ENCODE measurements at places on chromosomes 12 and 14. TPM values are rescaled to one million over a fixed set of nuclear protein-coding genes. Genes with fewer than 3 reads are reported as not detected.

DNA sequence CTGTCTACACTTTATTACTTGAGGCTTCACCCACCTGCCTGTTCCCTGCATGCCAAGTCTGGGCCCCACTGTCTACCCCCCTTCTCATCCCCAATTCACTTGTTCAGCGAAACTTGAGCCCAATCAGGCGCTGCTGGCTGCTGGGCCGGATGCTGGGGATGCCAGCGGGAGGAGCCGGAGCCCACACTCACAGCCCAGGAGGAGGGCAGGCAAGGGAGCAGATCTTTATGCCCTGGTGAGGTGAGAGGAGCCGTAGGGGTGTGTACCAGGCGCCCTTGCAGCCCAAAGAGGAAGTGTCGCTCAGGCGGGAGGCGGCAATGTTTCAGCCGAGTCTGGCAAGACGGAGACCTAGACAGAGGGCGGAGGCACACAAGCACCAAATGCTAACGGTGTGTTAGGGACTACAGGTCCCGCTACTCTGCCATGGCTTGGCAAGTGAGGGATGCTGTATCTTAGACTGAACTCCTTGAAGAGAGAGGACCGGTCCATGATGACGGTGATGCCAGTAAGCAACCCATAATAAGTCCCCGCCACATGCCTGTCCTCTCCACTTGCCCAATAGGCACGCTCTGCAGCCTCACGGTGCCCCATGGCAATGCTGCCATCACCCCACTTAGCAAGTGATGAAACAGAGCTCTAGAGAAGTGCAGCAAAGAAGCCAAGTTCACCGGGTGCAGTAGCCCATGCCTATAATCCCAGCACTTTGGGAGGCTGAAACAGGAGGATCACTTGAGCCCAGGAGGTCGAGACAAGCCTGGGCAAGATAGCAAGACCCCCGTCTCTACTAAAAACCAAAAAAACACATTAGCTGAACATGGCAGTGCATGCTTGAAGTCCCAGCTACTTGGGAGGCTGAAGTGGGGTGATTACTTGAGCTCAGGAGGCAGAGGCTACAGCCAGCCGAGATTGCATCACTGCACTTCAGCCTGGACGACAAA is 41.6 kb downstream of the LRRC74A start:
- no peak for DNase-seq

PNP gene
- polyA plus RNA-seq: 56.1 TPM

LRRC10 gene
- not detected for polyA plus RNA-seq

TAS2R19 gene
- 0.21 TPM for polyA plus RNA-seq

RAB15 gene
- 17.4 TPM for polyA plus RNA-seq

DNA sequence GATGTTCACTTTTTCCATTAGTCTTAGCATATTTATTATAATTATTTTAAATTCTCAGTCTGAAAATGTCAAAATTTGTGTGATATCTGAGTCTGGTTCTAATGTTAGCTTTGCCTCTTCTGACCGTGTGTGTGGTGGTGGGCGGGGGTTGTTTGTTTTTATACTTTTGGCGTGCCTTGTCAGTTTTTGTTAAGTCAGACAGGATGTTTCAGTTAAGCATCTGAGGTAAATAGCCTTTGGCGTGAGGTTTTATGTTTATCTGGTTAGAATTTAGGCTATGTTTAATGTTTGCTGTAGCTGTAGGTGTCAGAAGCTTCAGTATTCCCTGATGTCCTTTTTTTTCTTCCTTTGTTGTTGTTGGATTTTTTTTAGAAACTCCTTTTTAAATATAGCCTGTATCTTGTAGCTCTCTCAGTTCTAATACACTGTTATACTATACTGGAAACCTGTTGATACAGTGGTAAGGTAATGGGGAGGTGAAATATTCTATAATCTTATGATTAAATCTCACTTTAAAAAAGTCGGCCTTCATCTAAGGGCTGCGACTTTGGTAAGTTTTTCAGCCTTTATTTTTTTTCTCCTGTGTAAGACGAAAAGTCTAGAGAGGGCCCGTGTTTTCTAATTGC is 111.6 kb downstream of the SCAF11 start:
- DNase-seq: no peak

DNA sequence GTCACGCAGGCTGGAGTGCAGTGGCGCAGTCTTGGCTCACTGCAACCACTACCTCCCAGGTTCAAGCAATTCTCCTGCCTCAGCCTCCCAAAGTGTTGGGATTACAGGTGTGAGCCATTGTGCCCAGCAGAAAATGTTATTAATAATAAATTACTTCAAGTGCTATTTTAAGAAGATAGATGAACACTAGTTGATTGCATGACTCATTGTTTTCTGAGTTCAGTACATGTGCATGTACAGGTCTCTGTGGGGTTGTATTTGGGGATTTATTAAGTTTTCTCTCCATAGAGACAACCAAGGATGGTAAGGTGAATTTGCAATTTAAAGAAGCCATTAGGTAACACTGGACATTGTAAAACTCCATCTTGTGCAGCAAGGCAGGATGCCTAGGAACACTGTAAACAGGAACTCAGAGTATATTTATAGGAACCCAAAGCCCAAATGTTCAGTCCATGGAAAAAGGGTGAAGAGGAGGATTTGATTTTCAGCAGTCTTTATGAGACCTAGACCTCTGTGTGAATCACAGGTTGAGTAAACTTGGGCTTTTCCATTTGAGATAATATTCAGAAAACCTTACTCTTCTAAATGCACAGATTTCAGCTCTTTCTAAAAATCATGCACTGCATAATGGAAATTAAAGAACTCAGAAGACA is 49.3 kb upstream of the TMPO start:
- no peak for DNase-seq

- DNase-seq: no peak
Measured at GRCh38 chr12:100211698-100212097, 11.1 kb downstream of the ACTR6 start.

DNA sequence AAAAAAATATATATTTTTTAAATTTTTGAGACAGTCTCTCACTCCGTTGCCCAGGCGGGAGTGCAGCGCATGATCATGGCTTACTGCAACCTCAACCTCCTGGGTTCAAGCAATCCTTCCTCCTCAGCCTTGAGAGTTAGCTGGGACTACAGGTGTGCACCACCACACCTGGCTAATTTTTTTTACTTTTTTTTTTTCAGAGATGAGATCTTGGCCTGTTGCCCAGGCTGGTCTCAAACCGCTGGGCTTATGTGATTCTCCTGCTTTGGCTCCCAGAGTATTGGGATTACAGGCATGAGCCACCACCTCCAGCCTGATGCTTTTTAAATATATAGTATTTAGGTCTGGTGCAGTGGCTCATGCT is 24.5 kb downstream of the MDM2 start:
- DNase-seq: no peak
